Memory B cell (primary cell): ENCODE measurements at places on chromosomes 5 and 9.

DNA sequence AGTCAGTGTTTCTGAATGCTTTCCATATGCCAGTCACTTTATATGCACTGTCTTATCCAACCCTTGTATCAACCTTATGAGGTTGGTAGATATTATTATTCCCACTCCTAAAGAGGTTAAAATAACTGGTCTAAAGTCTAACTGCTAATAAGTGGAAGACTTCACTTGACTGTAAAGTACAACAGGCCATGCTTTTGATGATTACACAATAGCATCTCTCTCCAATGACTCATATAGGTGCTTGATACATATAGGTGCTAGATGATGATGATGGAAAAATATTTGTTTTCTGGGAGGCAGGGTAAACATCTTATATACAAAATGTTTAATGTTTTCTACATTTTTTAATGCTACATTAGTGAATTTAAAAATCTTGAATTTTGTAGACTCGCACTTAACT, 75.9 kb upstream of the NR3C1 start:
- DNase-seq, result no peak

GRCh38 chr5:105868038-105868780, 1802.5 kb downstream of the EFNA5 start:
- DNase-seq, result no peak

GRCh38 chr9:108831496-108832178, 24.1 kb downstream of the ACTL7B start:
- DNase-seq, result no peak

GRCh38 chr5:180873615-180874520, 12.8 kb upstream of the ZFP62 start:
- no peak for DNase-seq

DNA sequence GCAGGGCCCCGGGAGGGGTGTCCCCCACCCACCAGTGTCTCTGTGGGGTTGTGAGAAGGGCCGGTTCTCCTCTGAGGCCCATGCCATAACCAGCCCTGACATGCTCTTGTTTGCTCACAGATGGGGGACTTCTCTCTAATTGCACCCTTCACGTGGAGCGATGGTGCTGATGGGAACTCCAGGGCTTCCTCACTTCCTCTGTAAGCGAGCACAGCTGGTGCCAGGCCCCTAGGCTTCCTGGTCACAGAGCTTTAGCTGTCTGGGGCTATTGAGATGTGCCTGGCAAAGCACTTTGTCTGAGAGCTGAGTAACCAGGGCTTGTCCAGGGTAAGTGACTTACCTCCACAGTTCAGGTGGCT, 36.4 kb downstream of the PHF2 start:
- no peak for DNase-seq

GRCh38 chr9:137009938-137010732, 13.8 kb upstream of the CLIC3 start:
- no peak for DNase-seq

- DNase-seq, result no peak
Observed at GRCh38 chr9:121884057-121884541, 209.0 kb downstream of the TTLL11 start.

DNA sequence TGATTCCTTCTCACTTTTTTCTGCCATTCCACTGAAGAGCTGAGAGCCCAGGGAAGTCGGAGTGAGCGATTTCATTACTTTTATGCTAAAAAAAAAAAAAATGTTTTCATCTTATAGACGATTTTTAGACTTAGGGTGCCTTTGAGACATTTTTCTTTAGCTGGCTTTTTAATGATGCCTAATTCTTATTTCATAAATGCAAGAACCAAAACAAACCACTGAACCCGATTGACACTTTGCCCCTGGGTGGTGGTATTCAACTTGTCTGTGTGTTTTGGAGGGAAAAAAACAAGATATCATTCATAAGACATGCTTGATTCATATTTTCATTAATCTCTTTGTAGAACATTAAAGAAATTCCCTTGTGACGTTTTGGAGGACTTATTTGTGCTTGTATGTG, 2.4 kb downstream of the TLE4 start:
- no peak for DNase-seq

GRCh38 chr5:165457859-165458481, 1952.6 kb downstream of the MAT2B start:
- no peak for DNase-seq

DNA sequence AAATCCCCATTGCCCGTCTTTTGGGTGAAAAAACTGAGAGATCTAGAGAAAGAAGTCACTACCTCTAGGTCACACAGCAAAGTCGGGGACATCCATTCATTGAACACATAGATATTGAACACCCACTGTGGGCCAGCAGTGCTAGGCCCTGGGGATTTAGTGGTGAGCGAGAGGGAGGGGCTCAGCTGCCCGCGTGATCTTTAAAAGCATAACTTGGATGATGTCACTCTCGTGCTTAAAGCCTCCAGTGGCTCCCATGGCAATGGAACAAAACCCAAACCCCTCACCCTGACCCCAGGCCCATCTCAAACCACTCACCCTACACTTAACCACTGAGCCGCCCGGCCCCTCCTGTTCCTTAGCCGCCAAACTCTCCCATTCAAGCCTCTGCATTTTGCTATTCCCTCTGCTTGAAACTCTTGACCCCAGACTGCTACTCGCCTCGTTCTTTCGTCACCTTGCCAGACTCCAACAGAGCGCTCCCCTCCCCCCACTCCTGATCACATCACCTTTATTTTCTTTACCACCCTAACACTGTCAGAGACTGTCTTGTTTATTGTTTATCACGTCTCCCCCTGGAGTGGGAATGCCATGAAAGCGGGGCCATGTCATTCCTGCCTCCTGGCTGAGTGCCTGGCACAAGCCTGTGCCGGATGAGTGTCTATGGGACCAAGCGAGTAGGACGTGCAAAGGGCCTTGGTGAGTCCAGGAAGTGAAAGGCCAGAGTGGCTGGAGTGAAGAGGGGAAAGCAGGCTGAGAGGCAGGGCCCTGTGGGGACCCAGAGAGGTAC, 710 bp upstream of the PIP5KL1 start:
- no peak for DNase-seq

- DNase-seq, result no peak
Observed at GRCh38 chr5:142640316-142641005, 45.4 kb downstream of the FGF1 start.
